NCI-H69 (cell line): ENCODE measurements at places on chromosomes 1 and 21.

- DNase-seq: no peak
Observed at GRCh38 chr1:51190961-51191360, 45.1 kb upstream of the RNF11 start.

DNA sequence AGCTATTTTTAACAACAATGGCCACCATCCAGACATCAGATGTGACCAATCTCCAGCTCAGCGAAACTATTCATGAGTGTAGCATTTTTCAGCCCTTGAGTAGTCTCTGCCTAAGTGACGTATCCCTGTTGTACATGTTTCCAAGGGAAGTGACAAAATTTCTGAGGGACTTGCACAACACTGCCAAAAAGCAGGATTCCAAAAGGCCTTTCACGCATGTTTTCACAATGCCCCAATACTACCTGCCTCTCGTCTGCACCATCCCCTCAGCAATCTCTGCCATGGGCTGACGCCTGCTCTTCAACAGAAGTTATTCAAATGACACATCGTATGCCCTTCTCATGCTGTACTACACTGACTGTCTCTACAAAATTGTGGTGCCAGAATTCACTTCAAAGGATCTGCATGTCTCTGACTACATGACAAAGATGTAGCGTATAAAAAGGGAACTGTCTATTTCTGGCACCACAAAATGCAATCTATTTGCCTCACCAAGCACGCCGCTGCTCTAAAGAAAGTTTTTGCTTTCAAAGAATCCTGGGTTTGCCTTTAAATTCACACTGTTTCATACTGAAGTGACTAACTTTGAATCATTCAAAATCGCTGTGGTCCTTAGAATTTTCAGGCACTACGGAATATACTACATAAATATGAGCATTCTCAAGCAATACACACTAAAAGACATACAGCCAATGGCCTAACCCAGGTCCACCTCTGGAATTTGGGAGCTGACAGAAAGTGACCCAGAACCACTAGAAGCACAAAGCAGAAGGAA, 32.9 kb downstream of the JAK1 start:
- no peak for DNase-seq

- DNase-seq: no peak
Observed at GRCh38 chr1:1240822-1241587, 5.5 kb downstream of the C1QTNF12 start.

GRCh38 chr21:27466140-27466539, 499.3 kb upstream of the ADAMTS5 start:
- DNase-seq: no peak

GRCh38 chr1:173099166-173099565, 48.4 kb upstream of the TNFSF18 start:
- DNase-seq: no peak

DNA sequence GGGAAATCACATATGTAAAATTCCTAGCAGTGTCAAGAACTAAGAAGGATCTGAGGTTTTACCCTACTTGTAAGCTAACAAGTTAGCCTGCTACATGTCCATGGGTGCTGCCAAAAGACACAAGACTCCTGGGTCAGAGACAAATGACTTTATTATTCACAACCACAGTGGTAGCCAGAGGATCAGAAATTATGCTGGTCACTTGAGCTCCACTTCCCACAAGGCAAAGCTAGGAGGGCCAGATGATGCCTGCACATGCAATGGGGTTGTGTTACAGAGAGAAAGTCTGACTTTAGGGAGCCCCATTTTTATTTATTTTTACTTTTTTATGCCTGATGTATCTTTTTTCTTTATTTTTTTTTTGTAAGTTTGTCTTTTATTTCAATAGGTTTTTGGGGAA, 136.8 kb downstream of the S1PR1 start:
- no peak for DNase-seq

GRCh38 chr1:84698151-84699110, 8.2 kb upstream of the SSX2IP start:
- peak; percentile 7 for DNase-seq

DNA sequence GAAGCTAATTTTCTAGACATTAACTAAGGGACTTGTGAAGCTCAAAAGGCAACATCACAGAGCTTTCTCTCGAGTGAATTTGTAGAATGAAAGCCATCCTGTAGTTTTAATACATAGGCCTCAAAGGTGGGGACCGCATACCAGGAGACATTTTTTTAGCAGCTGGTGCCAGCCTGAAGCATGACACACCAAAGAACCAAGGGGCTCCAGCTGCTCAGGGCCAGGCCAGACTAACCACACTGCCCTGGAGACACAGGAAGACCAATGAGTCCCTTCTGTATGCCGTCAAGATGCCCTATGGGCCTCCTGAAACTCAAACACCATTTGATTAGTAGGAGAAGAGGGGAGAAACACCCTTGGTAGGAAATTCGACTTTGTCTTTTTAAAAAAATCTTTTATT, 113.9 kb upstream of the CACNA1E start:
- DNase-seq: no peak

- no peak for DNase-seq
Observed at GRCh38 chr1:59079434-59080140, 217.3 kb upstream of the FGGY start.

DNA sequence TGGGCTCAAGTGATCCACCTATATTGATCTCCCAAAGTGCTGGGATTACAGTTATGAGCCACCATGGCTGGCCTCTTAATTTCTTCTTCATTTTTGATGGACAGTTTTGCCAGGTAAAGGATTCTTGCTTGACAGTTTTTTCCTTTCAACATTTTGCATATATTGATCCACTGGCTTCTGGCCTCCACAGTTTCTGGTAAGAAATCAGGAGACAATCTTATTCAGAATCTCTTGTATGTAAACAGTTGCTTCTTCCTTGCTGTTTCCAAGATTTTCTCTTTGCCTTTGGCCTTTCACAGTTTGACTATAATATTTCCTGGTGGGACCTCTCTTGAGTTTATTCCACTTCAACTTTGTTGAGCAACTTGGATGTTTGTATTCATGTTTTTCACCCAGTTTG, 20.1 kb upstream of the KLF18 start:
- DNase-seq: no peak

DNA sequence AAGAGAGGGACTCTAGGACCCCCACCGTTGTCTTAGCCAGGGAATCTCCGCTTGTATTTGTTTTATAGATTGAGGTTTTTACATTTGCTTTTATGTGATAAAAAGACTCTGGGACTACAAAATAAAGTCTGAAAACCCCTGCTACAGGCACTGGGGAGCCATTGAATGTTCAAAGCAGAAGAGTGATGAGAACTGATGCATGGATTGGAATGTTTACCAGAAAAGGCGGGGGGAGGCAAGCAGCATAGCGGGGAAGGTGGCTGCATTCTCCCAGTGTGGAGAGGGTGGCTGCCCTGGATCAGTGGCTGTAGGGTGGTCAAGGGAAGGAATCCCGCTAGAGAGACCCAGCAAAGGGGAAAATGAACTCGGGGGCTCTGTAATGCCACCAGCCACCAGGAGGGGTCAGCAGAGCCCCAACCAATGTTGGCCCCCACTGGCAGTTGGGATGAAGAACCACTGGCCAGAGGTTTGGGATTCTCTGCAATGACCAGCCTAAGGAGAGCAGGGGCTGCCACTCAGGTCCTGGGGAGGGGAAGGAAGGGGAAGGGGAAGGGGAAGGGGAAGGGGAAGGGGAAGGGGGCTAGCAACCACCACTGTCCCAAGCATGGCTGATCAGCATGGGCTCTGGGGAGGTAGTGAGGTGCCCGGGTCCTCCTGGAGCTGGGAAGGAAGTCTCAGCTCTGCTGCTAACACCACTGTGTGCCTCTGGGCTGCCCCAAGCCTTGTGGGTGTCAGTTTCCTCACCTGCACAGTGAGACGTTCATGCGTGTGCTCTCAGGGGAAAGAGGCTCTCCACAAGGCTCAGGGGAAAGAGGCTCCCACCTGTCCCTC, 19.2 kb upstream of the PEF1 start:
- DNase-seq: peak; percentile 44

GRCh38 chr1:172386046-172386445, 34.4 kb upstream of the C1orf105 start:
- DNase-seq: no peak

- DNase-seq: no peak
Observed at GRCh38 chr1:94094469-94095111, 26.4 kb downstream of the ABCA4 start.

- DNase-seq: peak; percentile 40
Observed at GRCh38 chr1:196544617-196545016, 63.6 kb downstream of the KCNT2 start.

- DNase-seq: no peak
Observed at GRCh38 chr1:38268226-38268625, 221.6 kb upstream of the POU3F1 start.

GRCh38 chr1:189874715-189875435, 602.8 kb downstream of the BRINP3 start:
- DNase-seq: no peak

GRCh38 chr1:9100471-9101043, 28.3 kb downstream of the GPR157 start:
- DNase-seq: no peak

- DNase-seq: no peak
Observed at GRCh38 chr1:59689730-59690129, 125.0 kb upstream of the HOOK1 start.

DNA sequence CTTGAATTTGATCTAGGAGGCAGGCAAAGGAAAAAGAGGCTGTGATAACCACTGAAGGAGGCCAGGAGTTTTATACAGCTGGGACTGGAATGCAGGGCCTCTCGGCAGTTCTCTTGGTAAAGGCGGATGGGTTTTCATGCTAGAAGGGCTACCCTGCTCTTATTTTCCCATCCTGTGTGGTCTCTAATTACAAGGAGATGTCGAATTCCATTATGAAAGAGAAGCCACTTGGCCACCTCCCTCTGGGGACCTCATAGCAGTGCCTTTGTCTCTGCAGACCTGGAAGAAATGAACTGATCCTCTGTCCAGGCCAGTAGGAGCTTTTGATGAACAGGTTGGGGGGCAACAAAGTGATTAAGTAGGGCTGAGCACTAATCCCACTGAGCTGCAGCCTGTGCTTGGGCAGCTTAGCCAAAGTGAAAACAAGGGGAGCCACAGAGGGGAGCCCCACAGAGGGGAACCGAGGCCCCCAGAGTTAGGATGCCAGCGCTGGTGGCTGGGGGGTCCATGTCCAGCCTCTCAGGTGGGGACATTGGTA, 42.2 kb upstream of the BCAR3 start:
- no peak for DNase-seq

- peak; percentile 38 for DNase-seq
Observed at GRCh38 chr21:23045955-23046354, 2047.7 kb downstream of the NCAM2 start.

GRCh38 chr1:83746234-83746633, 252.7 kb downstream of the TTLL7 start:
- DNase-seq: no peak

GRCh38 chr1:3762151-3762872, 10.1 kb downstream of the CCDC27 start:
- DNase-seq: no peak

DNA sequence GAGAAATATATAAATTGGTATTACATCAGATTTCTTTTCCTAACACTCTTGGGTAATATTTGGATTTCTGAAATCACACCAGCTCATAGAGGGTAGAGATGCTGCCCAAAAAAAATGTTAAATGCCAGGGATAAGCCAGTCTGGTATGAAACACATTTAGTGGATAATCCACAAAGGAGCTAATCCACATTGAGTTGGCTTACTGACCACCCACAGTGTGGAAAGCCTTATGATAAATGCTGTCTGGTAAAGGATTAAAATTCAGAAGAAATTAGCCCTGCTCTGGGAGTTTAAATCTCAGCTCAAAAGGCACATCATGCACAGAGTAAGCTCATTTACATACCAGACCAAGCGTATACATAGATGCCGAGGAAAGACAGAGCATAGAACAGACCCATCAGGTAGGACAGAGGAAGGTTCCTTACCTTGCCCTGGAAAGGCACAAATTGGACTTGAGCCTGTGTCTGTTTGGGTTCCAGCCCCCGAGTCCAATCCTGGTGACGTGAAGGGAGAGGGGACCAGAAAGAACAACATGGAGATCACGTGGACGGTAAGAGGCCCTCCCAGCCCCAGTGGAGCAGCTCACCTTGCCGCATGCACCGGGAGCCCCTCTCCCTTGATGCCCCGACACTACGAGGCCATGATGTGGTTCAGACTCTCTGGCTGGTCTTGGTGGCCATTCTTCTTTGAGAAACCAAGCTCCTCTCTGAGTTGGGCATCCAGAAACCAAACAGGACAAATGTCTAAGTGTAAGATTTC, 62.9 kb upstream of the CNTN2 start:
- DNase-seq: no peak

- DNase-seq: no peak
Observed at GRCh38 chr1:54754045-54754444, 10.3 kb downstream of the PARS2 start.

- no peak for DNase-seq
Observed at GRCh38 chr1:110040548-110040947, 6.1 kb downstream of the STRIP1 start.
